ENCODE measurements at places on chromosomes 3 and 15.

DNA sequence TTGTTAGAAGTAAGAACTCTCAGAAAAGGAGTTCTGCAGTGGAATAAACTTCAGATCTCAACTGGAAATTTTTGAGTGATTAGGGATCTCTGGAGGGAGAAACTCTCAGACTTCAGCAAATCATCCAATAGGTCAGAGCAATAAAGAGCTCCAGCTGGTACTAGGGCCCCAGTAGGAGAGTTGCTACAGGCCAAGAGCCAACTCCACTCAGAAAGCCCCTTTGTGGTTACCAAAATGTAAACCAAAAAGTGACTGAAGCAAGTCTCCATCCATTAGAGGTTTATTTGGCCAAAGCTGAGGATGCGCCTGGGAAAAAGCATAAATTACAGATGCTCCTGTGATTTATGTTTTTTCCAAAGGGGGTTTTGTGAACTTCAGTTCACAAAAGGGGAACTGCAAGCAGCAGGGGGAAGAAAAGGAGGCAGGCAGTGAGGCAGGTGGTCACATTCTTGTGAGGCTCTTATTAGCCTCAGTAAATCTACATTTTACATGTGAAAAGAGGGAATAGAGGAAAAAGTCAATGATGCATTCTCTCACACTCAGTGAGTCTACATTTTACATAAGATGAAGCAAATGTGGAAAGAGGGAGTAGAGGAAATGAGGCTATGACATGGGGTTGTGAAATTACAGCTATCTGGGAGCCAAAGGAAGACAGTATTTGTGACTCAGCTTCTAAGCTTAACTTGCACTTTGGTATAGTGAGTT, 92.4 kb upstream of the DAZL start:
- no peak for DNase-seq

DNA sequence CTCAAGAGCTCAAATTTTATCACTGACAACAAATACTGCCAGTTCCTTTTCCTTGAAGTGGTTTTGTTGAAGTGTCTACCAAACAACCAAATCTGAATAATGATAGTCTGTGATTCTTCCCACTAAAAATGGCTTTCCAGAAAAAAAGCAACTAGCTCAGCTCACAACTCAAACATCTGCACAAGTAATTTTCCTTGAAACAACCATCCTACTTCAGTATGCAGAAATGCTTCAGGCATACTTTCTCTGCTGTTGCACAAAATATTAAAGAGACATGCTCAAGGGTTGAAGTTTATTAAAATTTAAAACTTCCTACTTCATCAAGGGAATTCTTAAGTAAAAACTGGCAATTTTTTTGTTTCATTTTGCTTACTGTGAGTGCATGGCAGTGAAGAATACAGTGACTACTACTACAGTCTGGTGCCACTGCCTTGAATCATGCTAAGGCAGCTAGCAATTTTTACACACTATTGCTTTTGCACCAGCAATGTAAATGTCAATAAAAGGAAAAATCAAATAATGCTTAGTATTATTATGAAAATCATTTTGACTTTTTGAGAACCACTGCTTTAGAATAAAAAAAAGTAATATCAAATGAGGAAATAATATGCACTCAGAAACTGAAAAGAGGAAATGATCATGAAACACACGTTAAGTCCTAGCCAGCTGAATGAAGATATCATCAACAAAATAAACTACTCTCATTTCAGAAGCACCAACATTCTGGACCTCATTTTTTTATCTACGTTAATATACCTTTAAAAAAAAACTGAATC, 33.6 kb downstream of the VPS13C start:
- DNase-seq, result no peak

DNA sequence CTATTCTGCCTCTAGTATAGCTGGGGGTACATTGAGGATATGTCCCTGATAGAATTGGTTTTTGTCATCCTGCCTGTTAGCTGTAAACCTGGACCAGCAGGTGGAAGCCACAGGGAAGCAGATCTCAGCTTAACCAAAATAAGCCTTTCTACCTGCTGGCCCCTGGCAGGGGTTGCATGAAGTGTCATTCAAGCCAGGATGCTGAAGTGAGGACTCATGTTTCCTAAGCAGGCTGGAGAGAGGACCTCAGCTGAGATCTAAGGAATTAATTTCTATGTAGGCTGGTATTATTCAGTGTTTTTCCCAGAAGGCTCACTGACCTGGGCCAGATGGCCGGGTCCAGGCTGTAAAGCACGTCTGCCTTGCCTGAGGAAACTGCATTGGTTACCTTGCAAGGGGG, 128.9 kb downstream of the MEGF11 start:
- no peak for DNase-seq

DNA sequence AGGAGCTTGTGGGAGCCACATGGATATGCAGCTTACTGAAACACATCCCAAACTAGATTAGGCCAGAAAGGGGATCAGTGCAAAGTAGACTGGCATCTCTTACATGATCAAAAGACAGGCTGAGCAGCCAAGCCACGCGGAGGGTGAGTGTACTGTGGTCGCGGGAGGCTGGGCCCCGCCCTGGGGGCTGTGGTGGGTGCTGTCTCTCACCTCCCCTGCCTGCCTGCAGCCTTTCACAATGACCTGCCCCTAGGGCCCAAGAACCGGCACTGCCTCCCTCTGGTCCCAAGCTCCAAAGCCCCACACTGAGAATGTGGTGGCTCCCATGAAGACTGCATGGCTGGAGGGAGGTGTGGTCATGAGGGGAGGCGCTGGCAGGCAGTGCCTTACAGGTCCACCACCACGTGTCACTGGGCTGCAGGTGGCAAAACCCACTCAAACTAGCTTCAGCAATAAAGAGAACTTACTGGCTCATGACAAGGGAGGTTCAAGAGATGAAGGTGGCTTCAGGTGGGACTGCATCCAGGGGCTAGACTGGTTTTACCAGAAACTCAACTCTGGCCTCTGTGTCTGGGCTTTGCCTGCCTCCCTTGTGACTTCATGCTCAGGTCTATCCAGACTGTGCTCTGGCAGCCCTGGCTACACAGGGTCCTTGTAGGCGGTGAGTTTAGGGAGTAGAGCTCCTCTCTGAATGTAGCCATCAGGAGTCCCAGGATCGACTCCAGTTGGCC, 27.4 kb upstream of the PLXND1 start:
- no peak for DNase-seq

- DNase-seq, result no peak
These were observed 63.8 kb downstream of the LRRC49 start for GRCh38 chr15:70956201-70956995.

DNA sequence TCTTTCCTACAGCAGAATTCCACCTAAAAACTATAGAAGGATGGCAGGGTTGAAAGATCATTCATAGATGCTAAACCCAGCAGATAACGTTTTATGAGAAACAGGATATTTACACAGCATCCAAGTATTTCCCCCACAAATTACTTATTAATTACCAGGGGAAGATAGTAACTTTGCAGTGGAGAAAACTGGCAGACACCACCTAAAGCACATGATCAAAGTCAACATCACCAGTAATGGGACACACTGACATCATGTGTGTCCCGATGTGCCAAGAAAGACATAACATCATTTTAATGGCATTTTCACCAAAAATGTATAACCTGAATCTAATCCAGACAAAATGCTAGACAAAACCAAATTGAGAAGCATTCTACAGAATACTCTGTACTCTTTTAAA, 220.4 kb upstream of the THBS1 start:
- no peak for DNase-seq

GRCh38 chr15:70412794-70413193, 315.1 kb upstream of the TLE3 start:
- no peak for DNase-seq

DNA sequence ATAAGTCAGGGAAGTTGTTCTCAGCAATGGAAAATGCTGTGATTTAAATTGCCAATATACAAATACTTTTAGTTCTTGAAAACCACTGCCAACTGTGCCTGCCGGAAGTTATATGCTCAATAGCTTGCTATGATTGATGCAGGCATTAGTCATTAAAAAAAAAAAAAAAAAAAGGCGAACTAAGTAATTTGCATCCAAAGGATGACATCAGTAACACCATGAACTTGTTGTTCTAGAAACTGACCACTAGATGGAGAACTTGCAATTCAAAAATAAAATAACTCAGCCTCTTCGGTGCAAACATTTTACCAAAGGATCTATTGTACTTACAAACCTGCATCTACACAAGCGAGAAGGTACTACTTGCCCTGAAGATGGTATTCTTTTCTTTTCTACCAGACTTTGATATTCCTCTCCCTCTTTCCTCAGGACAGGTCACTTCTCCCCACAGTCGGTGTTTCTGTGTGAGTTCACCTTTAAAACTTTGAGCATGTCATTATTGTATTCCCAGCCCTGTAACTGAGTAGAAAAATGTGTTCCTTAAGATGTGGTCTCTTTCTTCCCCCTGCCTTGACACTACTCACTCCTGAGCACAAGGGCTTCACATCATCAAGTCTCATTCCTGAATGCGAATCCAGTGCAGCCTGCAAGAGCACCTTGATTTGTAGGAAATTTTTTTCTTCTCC, 115.0 kb upstream of the VEPH1 start:
- no peak for DNase-seq

GRCh38 chr3:191240486-191240885, 41.4 kb downstream of the OSTN start:
- no peak for DNase-seq

DNA sequence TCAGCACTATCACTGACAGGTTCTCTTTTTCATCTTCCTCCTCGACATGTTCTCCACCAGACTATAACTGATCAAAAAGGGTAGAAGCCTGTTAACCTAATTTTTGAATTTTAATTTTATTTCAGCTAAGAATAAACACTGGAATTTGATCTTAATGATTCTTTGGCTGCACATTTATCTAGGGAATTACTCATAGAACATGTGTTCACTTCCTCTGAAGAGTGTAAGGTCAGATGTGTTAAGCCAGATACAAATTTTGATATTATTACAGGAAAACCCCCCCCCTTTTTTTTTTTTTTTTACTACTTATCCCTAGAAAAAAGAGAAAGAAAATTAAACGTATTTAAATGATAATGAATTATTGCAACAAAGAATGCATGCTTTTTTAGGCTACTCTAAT, 15.0 kb downstream of the DCBLD2 start:
- DNase-seq, result no peak

DNA sequence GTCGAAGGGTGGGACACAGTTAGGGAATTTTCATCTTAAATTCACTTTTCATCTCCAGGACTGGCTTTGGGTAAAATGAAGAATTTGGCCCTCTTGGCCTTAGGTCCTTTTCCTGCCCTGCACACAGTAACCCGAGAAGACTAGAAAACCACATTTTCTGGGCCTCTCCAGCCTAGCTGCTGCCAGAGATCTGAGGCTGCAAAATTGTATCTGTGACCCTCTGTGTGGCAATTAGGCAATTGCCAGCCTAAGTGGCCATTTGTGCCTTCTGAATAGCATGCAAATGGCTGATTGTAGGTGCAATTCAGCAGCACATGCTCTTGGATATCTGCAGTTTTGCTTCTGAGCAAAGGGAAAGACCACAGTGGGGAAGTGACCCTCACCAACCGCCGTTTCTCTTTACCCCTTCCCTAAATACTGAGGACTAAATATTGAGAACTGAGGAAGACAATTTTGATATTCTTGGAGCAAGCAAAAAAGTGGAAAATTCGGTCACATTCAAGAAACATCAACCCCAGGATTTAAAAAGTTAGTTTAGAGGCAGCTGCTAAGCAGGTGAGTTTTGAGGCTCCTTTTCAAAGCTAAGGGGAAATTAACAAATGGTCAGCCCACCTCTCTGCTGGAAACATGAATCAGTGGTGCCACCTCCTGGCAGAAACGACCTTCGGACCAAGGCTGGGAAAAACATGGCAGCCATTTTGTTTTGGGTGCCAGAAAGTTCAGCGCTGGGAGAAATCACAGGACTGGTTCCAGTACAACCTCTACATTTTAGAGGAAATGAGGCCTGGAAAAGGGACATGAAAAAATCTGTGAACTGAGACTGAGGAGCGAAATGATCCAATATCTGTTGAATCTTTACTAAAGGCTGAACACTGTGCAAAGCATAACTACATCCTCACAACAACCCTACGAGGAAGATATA, 56.6 kb upstream of the PRTG start:
- DNase-seq, result no peak

DNA sequence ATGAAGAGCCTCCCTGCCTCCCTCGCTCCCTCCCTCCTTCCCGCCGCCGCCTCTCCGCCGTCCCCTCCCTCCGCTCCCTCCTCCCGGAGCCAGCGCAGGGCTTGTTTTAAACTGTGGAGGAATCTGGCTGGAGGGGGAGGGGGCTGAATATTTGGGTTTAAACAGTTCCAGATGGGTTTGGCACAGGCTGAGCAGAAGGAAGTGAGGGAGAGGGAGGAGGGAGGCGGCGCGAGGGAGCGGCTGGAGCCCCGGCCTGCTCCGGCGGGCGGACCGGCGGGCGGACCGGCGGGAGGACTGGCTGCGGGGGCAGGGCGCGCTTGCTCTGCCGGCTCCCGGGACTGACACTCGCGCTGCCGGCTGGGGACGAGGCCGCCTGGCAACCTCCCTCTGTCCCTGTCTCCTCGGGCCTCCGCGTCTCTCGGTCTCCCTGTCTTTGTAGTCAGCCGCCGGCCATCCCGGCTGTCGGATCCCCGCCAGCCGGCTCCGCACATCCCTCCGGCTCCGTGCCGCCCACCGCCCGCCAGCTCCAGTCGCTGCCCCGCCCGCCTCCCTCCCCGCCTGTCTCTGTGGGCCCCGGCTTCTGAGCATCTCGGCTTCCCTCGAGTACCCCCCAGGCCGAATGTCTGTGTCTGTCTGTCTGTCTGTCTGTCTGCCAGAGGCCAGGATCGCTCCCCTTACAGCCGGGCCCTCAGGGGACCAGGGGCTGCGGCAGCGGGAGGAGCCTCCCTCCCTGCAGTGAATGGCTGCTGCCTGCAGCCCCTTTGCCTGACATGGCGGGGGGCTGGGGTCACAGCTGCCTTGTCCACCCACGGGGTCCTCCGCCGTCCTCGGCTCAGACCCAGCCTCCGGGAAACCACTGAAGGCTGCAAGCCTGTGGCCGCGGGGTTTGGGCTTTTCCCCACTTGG, 7.6 kb downstream of the EPHB3 start:
- no peak for DNase-seq

- DNase-seq, result peak; percentile 16
These were observed 583 bp upstream of the C3orf49 start for GRCh38 chr3:63818282-63819150.

- no peak for DNase-seq
These were observed 17.6 kb upstream of the TRAT1 start for GRCh38 chr3:108804966-108805365.

GRCh38 chr3:197229178-197229577, 69.2 kb downstream of the DLG1 start:
- DNase-seq, result no peak

- DNase-seq, result no peak
These were observed 461.3 kb downstream of the MCTP2 start for GRCh38 chr15:94692710-94693109.

GRCh38 chr3:164537485-164537884, 540.8 kb downstream of the SI start:
- no peak for DNase-seq

- no peak for DNase-seq
These were observed 73.9 kb downstream of the TRIM69 start for GRCh38 chr15:44810237-44810636.

- DNase-seq, result no peak
These were observed 16.1 kb upstream of the RTP3 start for GRCh38 chr3:46481636-46482035.

- no peak for DNase-seq
These were observed 32.0 kb downstream of the PLA2G4D start for GRCh38 chr15:42062284-42062806.

Measured in stimulated activated CD4-positive, alpha-beta T cell treated with anti-CD3 and anti-CD28 coated beads, Interleukin-12 subunit alpha, Interleukin-12 subunit beta, amount 100 ng/mL, for 24 hours (primary cell).